K562 (cell line): ENCODE measurements at places on chromosomes 16 and 17.

DNA sequence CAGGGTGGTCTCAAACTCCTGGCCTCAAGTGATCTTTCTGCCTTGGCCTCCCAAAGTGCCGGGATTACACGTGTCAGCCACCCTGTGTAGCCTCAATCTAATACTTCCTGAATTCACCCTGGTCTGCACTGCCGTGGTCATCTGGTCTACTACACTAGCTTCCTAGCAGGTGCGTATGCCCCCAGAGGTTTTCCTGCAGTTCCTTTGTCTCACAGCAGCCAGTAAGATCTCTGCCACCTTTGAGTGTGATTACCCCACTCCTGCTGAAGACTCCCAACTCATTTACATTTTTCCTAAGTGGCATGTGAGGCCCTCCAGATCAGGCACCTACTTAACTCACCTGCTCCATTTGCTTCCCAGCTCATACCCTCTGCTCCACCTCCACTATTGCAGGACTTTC lies 5.1 kb upstream of the DDX19A start:
- H3K4me1 ChIP-seq: peaks cover 3% of the 10 kb centered on the region; the same call in 1 of the 2 replicates
- H3K36me3 ChIP-seq: no peaks in the 10 kb centered on the region
- H3K27me3 ChIP-seq: no peaks in the 10 kb centered on the region
- DNase-seq: no peak
- H3K4me3 ChIP-seq: no peak overlapping the region
- H3K27ac ChIP-seq: no peak overlapping the region

DNA sequence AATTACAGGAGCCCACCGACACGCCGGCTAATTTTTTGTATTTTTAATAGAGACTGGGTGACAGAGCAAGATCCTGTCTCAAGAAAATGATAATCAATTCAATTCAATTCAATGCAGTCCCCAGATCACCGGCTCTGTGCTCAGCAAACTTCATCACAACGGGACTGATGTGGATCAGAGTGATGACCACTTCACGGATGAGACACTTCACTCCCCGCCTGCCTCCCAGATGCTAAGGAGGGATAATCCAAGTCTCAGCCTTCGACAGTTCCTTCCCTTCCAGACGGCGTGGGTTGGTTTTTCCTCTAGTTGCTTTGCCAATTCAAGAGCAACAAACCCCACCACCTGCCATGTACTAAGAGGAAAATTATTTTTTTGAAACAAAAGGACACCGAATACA lies 93.8 kb downstream of the ZDHHC7 start:
- no peak overlapping the region for H3K27ac ChIP-seq
- H3K27me3 ChIP-seq: peaks cover 57% of the 10 kb centered on the region
- H3K36me3 ChIP-seq: no peaks in the 10 kb centered on the region
- H3K4me1 ChIP-seq: peaks cover 7% of the 10 kb centered on the region; the same call in 1 of the 2 replicates
- no peak for DNase-seq

- no peak overlapping the region for H3K27ac ChIP-seq
- no peaks in the 10 kb centered on the region for H3K27me3 ChIP-seq
- peaks cover 16% of the 10 kb centered on the region; the same call in 1 of the 3 replicates for H3K36me3 ChIP-seq
- H3K4me3 ChIP-seq: no peak overlapping the region
Measured at GRCh38 chr16:69796285-69797118, 34.4 kb downstream of the WWP2 start.

GRCh38 chr17:52025236-52025635 lies 133.3 kb downstream of the CA10 start:
- no peak overlapping the region for H3K4me3 ChIP-seq
- no peaks in the 10 kb centered on the region for H3K36me3 ChIP-seq
- DNase-seq: no peak
- no peaks in the 10 kb centered on the region for H3K27me3 ChIP-seq

GRCh38 chr17:27233776-27234175 lies 60.1 kb upstream of the WSB1 start:
- H3K27me3 ChIP-seq: no peaks in the 10 kb centered on the region
- DNase-seq: no peak
- H3K36me3 ChIP-seq: no peaks in the 10 kb centered on the region
- H3K4me1 ChIP-seq: no peaks in the 10 kb centered on the region
- no peak overlapping the region for H3K4me3 ChIP-seq

DNA sequence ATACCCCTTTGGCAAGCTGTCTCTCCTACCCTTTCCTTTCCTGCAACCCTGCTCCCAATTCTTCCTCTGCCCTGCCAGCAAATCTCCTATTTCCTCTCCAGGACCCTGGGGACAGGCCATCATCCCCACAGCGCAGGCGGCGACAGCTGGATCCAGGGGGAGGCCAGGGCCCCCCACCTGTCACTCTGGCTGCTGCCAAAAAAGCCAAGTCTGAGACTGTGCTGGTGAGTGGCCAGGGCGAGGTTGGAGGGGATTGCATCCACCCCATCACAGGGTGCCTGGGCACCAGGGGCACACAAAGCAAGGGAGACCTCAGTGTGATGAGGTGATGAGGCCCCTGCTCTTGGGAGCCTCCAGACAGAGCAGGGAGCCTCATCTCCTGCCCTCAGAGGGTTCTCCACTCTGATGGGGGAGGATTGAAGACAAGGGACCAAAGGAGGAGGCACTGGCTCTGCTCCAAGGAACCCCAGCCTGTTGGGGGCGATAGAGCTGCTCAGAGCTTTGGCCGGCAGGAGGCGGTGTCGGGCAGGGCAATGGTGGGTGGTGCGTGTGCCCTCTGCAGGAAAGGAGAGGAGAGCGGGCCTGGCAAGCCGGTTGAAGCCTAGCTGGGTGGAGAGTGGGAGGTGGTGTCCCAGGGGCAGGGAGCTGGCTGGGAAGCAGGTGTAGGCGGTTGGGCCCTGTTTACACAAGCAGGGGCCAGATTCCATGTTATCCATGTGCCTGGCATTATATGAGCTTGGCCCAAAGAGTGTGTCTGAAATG lies 15.6 kb upstream of the PDK2 start:
- no peak overlapping the region for H3K27ac ChIP-seq
- peak; percentile 67 for DNase-seq
- H3K4me1 ChIP-seq: peaks cover 18% of the 10 kb centered on the region; the same call in 1 of the 2 replicates
- peaks cover 29% of the 10 kb centered on the region for H3K27me3 ChIP-seq
- no peak overlapping the region for H3K4me3 ChIP-seq
- no peaks in the 10 kb centered on the region for H3K36me3 ChIP-seq

DNA sequence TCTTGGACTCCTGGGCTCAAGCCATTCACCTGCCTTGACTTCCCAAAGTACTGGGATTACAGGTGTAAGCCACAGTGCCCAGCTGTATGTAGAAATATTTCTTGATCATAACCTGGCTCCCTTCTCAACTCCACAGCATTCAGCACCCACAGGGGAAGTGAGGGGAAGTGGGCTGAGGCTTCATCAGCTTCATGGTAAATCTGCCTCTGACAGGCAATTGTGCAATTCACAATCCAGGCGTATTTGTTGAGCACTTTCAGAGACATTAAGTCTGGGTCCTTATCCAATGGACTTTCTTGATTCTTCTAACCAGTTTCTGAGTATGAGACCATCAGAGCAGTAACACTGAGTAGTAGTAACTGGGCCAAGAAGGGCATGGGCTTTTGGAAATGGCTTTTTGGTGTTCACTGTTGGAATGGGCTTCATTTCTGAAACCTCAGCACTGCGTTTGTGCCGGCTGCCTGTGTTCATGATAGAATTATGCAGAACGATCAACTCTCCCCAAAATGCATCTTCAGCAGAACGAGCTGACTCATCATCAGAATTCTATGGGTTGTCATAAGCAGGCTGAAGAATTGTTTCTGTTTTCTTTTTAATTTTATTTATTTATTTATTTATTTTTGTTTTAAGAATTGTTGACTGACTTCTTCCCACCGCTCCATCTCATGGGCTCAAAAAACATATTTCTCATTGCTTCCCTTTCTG lies 28.9 kb downstream of the FAM20A start:
- peaks cover 2% of the 10 kb centered on the region; the same call in 1 of the 3 replicates for H3K27me3 ChIP-seq
- no peak for DNase-seq
- no peak overlapping the region for H3K27ac ChIP-seq
- no peak overlapping the region for H3K4me3 ChIP-seq
- no peaks in the 10 kb centered on the region for H3K36me3 ChIP-seq

- no peak overlapping the region for H3K4me3 ChIP-seq
- peaks cover 6% of the 10 kb centered on the region; the same call in 2 of the 3 replicates for H3K27me3 ChIP-seq
- no peak overlapping the region for H3K27ac ChIP-seq
- DNase-seq: no peak
Measured at GRCh38 chr16:31265329-31266245, 5.8 kb downstream of the ITGAM start.

DNA sequence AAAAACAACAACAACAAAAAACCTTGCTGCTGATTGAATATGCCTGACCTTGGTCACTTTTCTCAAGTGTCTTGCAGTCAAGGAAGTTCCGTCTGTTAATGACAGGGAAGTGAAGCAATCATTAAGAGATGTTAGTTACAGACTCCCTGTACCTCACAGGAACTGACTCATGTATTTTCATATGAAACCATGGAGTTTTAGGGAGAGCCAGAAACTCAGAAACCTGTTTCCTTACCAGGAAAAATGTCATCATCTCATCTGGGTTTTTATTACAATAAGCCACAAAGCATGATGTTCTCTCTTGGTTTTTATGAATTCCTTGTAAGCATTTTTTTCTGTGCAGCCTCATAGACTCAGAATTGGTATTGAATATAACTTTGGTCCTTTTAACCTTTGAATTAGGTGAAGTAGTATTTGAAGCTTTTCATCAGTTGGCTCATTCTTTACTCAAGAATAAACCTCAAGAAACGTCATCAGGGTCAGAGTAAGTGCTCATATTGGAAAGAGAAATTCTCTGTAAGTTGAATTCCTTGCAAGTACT lies 10.3 kb downstream of the LYRM1 start:
- no peak for DNase-seq
- H3K4me3 ChIP-seq: no peak overlapping the region
- no peaks in the 10 kb centered on the region for H3K27me3 ChIP-seq
- peaks cover 16% of the 10 kb centered on the region for H3K4me1 ChIP-seq
- peak overlapping the region; percentile 58; the same call in 1 of the 3 replicates for H3K27ac ChIP-seq

DNA sequence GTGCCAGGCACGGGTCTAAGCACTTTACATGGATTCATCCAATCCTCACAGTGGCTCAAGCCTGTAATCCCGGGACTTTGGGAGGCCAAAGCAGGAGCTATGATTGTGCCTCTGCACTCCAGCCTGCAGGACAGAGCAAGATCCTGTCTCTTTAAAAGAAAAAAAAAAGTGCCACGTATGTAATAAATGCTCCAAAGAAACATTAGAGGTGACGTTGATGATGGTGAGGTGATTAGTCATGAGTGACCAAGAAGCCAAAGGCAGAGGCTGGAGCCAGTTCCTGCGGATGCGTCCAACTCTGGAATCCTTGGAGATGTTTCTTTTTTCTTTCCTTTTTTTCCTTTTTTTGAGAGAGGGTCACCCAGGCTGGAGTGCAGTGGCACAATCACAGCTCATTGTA lies 59.4 kb upstream of the SIAH1 start:
- H3K27ac ChIP-seq: no peak overlapping the region
- H3K27me3 ChIP-seq: peaks cover 16% of the 10 kb centered on the region
- no peaks in the 10 kb centered on the region for H3K4me1 ChIP-seq
- DNase-seq: no peak

GRCh38 chr17:72745241-72745640 lies 347.2 kb downstream of the SLC39A11 start:
- H3K4me1 ChIP-seq: no peaks in the 10 kb centered on the region
- no peak for DNase-seq
- no peaks in the 10 kb centered on the region for H3K27me3 ChIP-seq
- no peak overlapping the region for H3K4me3 ChIP-seq
- H3K36me3 ChIP-seq: no peaks in the 10 kb centered on the region
- H3K27ac ChIP-seq: no peak overlapping the region

- no peak overlapping the region for H3K27ac ChIP-seq
- H3K27me3 ChIP-seq: peaks cover 21% of the 10 kb centered on the region; the same call in 1 of the 2 replicates
- H3K4me3 ChIP-seq: no peak overlapping the region
- DNase-seq: no peak
- no peaks in the 10 kb centered on the region for H3K36me3 ChIP-seq
Measured at GRCh38 chr16:72894293-72895151, 153.4 kb downstream of the ZFHX3 start.

GRCh38 chr16:66904428-66904845 lies 14.2 kb downstream of the CDH16 start:
- no peak overlapping the region for H3K27ac ChIP-seq
- H3K36me3 ChIP-seq: no peaks in the 10 kb centered on the region
- no peak overlapping the region for H3K4me3 ChIP-seq
- no peak for DNase-seq
- no peaks in the 10 kb centered on the region for H3K27me3 ChIP-seq

GRCh38 chr16:3194792-3195191 lies 6.8 kb downstream of the OR1F1 start:
- H3K36me3 ChIP-seq: no peaks in the 10 kb centered on the region
- H3K27ac ChIP-seq: no peak overlapping the region
- H3K4me1 ChIP-seq: peaks cover 20% of the 10 kb centered on the region
- peaks cover 3% of the 10 kb centered on the region; the same call in 2 of the 3 replicates for H3K27me3 ChIP-seq

DNA sequence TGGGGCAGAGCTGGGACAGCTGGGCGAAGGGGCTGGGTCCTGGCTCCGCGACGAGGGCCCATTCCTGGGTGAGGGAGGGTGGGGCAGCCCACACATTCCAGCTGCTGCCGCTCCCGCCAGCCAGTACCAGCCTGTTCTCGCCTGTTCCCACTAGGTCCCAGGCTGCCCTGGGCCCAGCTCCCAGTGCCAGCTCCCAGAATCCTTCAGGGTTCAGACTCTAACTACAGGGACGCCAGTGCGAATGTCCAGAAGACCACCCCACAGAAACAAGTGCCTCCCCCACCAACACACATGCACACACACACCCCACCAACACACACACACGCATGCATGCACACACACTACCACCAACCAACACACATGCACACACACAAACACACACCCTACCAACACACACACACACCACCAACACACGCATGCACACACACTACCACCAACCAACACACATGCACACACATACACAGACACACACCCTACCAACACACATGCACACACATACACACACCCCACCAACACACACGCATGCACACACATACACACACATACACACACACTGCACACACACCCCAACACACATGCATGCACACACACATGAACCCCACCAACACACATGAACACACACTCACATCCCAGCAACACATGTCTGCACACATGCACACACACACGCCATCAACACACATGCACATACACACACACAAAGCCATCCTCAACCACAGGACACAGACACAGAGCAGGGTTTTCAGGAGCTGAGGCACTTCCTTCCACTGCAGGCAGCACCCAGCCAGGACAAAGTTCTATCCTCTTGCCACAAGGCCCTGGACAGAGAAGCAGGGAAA lies 27.5 kb upstream of the KRT17 start:
- no peak overlapping the region for H3K4me3 ChIP-seq
- peaks cover 49% of the 10 kb centered on the region for H3K4me1 ChIP-seq
- DNase-seq: no peak

DNA sequence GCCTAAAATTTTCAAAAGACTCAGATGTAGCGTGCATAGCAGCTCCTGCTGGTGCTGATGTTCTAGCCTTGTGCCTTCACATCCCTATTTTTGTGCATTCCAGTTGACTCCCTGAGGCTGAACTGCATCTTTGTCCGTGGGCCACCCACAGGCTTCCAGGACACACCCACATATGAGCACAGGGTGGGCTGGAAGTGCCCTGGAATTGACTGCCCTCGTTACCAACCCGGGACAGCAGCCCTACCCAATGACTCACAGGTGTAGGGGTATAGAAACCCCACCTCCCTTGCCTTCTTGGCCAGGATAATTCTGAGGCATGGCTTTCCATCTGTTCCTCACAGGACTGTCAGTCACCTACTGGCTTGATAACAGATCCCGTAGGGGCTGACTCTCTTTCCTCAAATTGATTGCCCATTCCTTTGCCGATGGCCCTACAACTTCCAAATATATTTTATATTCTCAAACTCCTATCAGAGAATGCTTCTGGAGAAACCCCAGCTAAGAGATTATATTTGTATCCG lies 65.9 kb upstream of the CDH13 start:
- no peak overlapping the region for H3K27ac ChIP-seq
- no peak overlapping the region for H3K4me3 ChIP-seq
- H3K36me3 ChIP-seq: no peaks in the 10 kb centered on the region
